ENCODE measurements at places on chromosomes 4 and X. TPM values are rescaled to one million over a fixed set of nuclear protein-coding genes. Genes with fewer than 3 reads are reported as not detected.

DNA sequence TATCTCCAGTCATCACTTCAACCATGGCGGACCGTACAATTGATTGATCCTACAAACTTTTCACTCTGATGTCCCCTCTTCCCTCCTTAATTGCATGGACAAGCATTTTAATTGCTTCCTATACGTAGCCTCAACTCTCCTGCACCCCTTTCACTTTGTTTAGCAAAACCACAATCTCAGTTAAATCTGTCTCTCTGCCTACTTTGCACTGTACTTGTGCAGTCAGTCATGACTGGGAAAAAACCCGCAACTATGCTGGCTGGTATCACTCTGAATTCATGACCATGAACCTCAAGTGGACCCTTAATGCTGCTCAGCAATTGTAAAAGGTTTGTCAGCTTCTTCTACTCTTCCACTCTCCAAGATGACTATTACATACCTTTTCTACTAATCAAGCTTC, 51.7 kb upstream of the AFF2 start:
- no peak for DNase-seq

DNA sequence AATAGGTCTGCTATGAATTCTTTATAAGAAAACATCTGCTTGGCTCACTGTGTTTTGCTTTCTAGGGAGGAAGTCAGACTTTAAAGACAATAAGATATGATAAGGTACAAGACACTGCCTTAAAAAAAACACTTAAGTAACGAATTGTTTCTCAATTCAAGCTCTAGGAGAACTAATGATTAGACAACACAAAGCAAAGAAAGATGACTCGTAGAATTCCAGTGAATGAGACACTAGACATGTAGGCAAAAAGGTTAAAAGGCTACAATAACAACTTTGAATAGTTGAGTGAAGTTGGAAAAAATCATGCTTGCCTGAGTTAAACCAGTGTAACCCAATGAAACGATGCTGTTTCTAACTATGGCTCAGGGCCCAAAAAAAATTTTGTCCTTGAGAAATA, 344.4 kb upstream of the ACTRT1 start:
- no peak for DNase-seq

GRCh38 chr4:127686658-127687057, 43.5 kb upstream of the SLC25A31 start:
- DNase-seq: no peak

DNA sequence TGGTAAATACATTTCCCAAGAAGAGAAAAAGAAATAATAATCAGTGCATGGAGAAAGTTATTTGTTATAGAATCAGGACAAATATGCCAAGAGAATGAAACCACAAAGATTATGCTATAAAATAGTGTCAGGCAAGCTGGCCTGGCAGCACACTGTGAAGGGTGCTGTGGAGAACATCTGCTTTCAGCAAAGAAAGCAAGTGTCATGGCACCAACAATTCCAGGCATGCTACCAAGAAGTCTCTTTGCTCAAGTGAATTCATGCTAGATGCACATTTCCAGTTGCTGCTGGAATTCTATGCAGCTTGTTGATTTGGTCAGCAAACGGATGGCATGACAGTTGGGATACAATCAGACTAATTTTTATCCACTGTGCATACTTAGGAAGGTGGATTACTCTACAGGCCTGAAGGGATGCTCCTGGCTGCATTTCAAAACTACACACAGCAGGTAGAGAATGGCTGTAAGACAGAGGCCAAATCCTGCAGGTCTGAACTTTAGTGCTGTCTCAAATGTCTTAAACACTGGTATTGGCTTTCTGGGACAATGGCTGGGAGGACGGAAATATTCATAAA, 154.6 kb upstream of the FAT1 start:
- no peak for DNase-seq

DNA sequence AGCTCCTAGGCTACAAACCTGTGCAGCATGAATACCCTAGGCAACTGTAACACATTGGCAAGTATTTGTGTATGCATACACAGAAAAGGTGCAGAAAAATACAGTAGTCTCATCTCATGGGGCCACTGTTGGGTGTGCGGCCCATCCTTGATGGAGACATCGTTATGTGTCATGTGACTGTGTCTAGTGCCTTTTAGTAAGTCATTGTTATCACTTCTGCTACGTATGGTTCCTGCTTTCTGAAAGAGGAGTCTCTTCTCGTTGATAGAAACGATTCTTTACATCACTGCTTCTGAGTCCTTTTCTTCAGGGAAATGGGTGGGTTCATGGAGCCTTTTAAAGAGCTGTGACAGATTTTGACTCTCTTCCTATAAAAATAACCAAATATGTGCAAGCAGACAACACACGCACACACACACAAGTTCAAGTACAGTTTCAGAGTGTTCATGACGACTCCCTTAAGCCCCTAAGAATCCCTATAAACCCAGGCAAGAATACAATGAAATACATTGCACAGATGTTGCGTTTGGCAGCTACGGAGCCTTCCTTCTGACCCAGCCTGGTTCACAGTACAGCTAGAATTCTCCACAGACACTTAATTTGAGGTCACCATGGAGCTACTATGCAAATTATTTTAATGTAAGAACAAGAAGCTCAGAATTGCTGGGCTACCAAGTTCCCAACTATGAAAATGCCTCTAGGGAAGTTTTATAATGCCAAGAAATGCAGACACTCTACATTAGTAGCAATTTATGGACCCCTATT, 10.2 kb upstream of the STK32B start:
- DNase-seq: no peak

DNA sequence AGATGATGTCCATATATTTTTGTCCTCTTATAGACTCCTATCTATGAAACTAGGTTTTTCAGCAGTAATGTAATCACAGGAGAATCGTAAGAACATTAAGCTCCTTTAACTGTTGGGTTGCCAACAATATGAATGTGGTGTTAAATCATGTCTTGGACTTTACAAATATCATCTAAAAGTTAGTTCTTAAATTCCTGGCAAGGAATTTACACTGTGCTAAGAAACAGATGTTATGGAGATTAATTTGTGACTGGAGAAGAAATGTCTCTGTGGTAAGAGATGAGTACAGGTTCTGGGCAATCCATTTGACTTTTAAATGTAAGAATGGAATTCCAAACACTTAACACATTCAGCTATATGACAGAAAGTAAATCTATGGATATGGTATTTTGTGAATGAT, 34.6 kb downstream of the CNKSR2 start:
- no peak for DNase-seq

- DNase-seq: no peak
Observed at GRCh38 chrX:20254712-20255299, 11.9 kb downstream of the RPS6KA3 start.

- DNase-seq: no peak
Observed at GRCh38 chr4:66475596-66475995, 805.3 kb upstream of the EPHA5 start.

- DNase-seq: no peak
Observed at GRCh38 chrX:112164420-112164819, 81.8 kb upstream of the TRPC5 start.

DNA sequence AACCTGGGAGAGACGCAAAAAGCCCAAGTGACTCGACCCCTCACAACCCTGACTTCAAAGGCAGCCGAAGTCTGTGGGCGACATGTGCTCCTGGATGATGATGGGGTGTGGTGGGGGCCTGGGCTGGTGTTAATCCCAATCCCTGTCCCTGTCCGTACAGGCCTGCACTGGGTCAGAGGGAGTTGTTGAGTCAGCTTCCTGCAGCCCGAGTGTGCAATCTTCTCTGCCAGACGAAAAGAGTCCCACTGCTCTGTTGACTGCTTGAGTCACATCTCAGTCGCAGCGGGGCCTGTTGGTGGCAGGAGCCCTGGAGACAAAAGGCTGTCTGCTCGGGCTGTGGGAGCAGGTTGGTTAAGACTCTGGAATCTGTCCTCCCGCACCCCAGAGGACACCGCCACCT, 10.3 kb downstream of the FAM3A start:
- DNase-seq: no peak

- no peak for DNase-seq
Observed at GRCh38 chr4:86615501-86615900, 21.4 kb downstream of the PTPN13 start.

- DNase-seq: no peak
Observed at GRCh38 chrX:15107367-15107988, 162.4 kb downstream of the ASB9 start.

GRCh38 chrX:120749141-120749846, 119.4 kb upstream of the C1GALT1C1 start:
- no peak for DNase-seq

DNA sequence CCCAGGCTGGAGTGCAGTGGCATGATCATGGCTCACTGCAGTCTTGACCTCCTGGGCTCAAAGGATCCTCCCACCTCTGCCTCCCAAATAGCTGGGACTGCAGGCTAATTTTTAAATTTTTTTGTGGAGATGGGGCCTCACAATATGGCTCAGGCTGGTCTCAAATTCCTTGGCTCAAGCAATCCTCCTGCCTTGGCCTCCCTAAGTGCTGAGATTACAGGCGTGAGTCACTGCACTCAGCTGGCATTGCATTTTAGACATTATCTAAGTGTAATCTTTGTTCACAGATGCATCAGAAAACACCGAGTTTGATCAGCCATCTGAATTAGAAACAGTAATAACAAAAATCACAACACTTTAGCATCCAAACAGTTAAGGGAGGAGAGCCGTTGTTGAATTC, 53.4 kb upstream of the CBR4 start:
- no peak for DNase-seq

GRCh38 chr4:154132406-154132805, 343.5 kb upstream of the SFRP2 start:
- DNase-seq: no peak

- no peak for DNase-seq
Observed at GRCh38 chr4:101777431-101777830, 13.1 kb upstream of the BANK1 start.

GRCh38 chrX:34300871-34301270, 168.8 kb upstream of the FAM47A start:
- DNase-seq: peak; percentile 40

DNA sequence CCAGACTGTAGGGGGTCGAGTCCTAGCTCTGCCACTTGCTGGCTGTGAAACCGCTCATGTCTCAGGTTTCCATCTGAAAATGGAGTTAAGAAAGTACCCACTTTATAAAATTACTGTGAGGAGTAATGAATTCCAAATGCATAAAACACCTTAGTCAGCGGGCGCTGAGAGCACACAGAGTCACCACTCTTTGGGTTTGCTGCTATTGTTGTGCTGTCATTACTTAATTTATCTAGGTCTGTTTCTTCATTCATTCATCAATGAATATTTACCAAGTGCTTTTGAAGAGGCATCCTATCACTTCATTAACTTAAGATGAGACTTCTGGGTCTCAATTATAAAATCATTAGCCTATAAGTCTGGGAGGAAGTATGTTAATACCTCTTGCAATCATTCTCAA, 317.3 kb downstream of the FBXW7 start:
- no peak for DNase-seq

GRCh38 chr4:69060651-69061308, 35.5 kb upstream of the UGT2B7 start:
- no peak for DNase-seq

DNA sequence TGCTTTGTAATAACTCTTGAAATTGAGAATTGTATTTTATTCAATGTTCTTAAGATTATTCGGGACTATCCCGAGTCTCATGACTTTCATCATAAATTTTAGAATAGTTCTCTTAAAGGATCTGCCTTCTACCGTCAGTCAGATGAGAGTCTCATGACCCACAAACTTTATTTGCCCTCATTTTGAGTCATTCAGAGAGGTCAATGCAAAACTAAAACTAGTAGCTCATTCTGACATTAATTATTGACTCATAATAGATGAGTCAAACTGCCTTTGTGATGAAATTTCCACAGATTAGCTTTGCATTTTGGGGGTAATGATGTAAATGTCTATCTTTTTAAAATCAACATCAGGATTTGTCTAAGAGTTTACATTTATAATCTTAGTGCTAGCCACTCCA, 1527.3 kb downstream of the TECRL start:
- DNase-seq: no peak

DNA sequence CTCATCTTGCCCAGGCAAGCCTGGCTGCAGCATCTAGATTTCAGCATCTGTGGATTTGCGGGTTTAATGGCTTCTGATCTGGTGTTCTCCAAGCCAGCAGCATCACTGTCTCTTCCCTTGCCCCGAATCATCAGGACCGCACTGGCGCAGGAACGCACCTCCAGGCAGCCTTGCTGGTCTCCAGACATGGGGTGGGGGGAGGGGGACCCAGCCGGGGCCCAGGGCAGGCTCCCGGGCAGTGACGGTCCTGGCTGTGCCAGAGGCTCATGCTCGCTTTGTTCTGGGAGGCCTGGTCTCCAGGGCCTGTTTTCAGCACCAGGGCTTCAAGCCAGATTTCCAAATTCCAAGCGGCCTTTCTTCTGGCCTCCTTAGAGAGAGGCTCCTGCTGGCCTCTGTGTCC, 4.9 kb downstream of the CFAP99 start:
- no peak for DNase-seq

GRCh38 chr4:175125410-175126068, 207.4 kb downstream of the ADAM29 start:
- no peak for DNase-seq

GRCh38 chr4:751676-752075, 46.0 kb downstream of the PCGF3 start:
- no peak for DNase-seq

DNA sequence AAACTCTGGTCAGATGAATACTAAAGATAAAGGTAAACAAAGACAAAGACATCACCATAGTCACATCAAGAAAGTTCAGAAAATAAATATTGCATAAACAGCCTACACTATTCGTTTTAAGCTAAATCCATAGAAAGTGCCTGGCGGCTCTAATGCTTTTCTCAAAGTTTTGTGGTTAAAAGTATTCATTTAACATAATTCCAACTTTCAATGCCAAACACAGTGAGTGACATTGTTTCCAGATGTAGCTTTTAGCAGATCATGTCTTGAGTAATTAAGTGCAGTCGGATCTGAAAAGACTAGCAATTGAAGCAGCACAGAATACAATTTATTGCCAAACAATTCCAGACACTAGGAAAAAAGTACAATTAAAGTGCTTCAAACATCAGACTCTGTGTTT, 287.1 kb upstream of the ADGRL3 start:
- no peak for DNase-seq

- no peak for DNase-seq
Observed at GRCh38 chr4:151801547-151802516, 41.0 kb upstream of the GATB start.

The IL1RAPL2 gene
- polyA plus RNA-seq: 0.78 TPM

The MCF2 gene
- polyA plus RNA-seq: 1.0 TPM

The ART3 gene
- 0.68 TPM for polyA plus RNA-seq

The ADGRG2 gene
- polyA plus RNA-seq: 15.5 TPM

The ACTRT1 gene
- not detected for polyA plus RNA-seq

The ARX gene
- not detected for polyA plus RNA-seq

The SGMS2 gene
- 14.2 TPM for polyA plus RNA-seq

The FGFR3 gene
- 147 TPM for polyA plus RNA-seq

The SYN1 gene
- 4.4 TPM for polyA plus RNA-seq

The USP17L24 gene
- polyA plus RNA-seq: not detected

The MAMLD1 gene
- 6.8 TPM for polyA plus RNA-seq

The GSX2 gene
- polyA plus RNA-seq: not detected

Measured in renal pelvis (tissue), 12 donors.